Stimulated activated CD4-positive, alpha-beta T cell treated with anti-CD3 and anti-CD28 coated beads, Interleukin-2, amount 100 ng/mL, for 24 hours (primary cell): ENCODE measurements at places on chromosomes 13 and 19.
A peak's percentile ranks its signal among the peaks of the same experiment; 100 is the strongest.

DNA sequence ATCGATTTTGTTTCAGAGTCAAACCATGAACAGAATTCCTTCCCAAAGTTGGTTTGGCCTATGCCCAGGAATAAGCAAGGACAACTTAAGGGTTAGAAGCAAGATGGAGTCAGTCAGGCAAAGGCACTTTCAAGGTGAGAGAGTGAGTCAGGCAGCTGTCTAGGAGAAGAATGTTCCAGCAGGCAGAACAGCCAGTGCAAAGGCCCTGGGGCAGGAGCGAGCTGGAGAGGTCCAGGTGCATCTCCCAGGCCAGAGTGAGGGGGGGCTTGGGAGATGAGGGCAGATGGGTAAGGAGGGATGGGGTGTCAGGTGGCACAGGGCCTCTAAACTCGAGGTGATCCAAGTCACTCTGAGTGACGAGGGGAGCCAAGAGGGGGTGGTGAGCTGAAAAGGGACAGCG, 9.2 kb upstream of the GRWD1 start:
- no peak for DNase-seq

DNA sequence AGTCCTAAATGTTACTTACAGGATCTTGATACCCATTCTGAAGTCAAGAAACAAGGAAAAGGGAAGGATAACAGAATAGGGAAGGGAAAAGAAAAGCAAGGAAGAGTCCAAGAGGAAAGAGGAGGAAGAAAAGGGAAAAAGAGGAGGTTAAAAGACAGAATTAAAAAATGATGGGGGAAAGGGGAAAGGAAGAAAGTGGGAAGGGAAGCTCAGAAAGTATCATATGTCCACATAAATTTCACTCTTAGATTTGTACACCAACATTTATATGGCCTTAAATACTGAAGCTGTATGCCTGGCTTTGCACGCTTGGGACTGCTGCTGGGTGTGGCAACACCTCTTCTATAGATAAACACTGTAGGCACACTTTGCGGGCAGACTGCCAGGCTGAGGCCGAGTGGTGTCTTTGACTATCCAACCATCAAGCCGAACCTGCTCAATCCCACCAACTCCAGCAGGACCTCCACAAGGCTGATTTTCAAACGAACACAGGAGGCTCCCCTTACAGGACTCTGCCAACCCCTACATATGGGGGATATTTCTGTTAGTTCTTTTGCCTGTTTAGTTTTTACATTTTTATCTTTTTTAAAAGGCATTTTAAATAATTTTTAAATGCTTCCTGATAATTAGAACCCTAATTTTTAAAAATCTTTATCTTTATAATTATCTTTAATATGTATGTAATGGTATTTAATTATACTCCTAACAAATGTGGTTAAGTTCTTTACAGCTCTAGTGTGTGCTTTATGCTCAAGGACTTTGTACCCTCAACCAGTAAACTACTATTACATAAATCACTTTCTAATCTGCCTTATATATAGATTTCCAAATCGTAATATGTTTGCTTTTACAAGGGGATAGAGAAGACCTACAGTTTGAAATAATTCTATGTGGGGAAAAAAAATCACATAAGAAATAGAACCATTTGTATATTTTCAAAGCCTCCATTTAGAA, 154.2 kb downstream of the DIAPH3 start:
- DNase-seq: no peak

- no peak for DNase-seq
Observed at GRCh38 chr13:20017365-20017711, 58.8 kb downstream of the ZMYM2 start.

DNA sequence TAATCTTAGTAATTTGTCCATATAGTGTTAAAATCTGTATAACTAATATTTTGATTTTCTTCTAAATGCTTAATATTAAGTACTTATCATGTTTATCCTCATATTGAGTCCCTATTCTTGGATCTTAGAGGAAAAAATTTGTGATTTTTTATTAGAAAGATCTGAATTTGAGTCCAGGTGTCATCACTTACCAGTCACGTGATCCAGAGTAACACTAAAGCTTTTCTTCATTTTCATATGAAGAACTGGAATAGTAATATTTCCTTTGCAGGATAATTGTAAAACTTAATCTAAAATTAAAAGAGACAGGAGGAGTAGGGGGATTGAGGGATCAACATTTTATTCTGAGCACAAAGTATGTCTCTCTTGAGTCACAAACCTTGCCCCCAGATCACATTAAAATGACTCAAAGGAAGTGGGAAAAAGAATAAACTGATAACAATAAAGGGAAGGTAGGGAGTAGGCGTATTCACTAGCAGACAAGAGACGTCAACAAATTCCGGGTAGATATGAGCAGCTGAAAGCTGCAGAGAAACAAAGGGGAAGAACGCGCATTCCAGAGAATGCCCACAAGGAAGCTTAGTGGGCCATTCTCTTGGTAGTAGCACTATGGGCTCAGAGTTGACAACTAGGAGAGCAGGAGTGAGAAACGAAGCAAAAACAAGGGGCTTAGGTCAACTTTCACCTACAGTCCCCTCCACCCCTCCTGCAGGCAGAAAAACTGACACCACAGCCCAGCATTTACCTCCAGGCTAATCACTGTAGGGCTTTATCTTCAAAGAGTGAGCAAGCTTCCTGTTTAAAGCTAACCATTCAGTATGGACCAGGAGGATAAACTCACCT, 123.1 kb downstream of the SPRY2 start:
- DNase-seq: no peak

DNA sequence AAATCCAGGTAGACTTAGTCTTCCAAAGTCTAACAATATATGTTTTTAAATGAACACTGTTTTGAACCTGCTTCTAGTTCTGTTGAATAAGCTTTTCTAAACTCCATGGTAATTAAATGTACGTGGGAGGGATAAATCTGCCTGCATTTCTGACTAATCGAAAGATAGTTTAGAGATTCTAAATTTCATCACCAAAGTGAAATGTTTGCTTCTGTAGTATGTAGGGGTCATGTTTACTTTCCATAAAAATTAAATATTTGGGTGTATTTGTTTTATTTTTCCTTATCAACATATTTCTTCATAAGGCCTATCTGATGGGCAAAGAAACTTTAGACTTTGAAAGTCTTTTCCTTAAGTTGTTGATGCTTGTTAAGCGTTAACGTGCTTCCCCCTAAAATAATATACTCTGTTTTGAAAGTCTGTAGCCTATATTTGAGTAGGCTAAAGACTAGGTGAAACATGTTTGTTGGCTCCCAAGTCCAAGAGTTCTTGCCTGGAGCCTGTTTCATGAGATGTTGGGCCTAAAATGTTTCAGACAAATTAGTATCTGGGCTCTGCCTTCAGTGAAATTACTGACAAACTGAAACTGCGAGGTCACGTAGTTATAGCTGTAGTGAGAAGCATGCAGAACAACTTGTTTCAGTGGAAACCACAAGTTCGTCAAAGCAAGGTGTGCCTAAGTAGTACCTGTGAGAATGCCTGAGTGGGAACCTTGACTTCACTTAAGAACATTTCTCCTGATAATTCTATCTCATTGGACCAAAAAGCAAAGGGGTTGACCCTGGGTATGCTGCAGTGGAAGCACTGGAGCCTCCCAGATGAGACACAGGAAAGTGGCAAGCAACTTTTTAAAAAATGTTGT, 126.2 kb downstream of the LMO7 start:
- DNase-seq: peak; percentile 30
